ENCODE measurements at places on chromosomes 7 and 10.

GRCh38 chr7:159083001-159083697 is 61.5 kb downstream of the VIPR2 start:
- DNase-seq, result no peak

DNA sequence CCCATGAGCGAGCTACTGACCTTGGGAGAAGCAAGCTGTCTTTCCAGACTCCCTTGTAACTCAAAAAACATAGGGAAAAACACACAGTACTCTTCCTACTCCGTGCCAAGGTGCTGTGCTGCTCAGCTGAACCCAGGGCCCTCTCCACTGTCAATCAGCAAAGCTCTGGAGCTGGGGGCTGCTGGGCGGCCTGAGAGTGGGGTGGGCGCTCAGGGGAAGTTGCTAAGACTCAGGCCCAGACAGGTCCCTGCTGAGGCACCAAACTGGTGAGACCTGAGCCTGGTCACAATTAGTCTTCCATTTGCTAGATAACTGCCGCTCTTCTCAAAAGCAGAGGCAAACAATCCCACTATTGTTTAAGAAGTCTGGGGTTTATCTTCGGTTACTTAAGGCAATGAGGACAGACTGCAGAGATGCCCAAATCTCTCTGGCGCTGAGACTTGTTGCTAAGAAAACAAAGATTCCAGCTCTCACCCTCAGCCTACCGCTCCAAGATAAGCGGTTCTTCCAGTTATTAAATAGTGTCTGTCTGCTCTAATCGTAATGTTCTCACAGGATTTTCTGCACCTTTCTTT is 22.0 kb downstream of the STEAP1B start:
- DNase-seq, result no peak

GRCh38 chr10:71797533-71798307 is 24.4 kb upstream of the VSIR start:
- DNase-seq, result no peak

- DNase-seq, result no peak
These were observed 123.3 kb downstream of the WDFY4 start for GRCh38 chr10:48807791-48808470.

GRCh38 chr10:107444443-107444842 is 279.9 kb upstream of the SORCS1 start:
- DNase-seq, result no peak

- peak; percentile 49 for DNase-seq
These were observed 16.0 kb upstream of the SLC29A3 start for GRCh38 chr10:71302874-71303568.

DNA sequence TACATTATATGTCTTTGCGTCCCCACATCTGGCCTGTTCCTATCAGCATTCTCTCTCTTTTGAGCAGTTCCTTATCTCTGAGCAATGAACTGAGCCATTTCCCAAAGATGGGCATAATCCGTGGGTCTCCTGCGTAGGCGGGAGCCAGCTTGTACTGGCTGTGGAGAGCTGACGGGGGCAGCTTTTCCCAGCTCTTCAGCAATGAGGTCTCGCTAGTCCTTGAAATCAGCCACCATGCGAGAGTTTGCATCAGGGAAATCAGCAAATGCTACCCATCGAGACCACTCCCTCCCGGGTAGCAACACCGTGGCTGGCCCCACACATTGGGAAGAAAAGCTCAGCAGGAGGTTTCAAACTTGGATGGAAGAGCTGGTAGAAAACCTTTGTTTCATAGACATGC is 51.9 kb upstream of the FAM180A start:
- DNase-seq, result no peak

- peak; percentile 50 for DNase-seq
These were observed 32.3 kb downstream of the SLC39A12 start for GRCh38 chr10:17984056-17984455.

- no peak for DNase-seq
These were observed 42.3 kb upstream of the CDHR3 start for GRCh38 chr7:105920766-105921165.

- no peak for DNase-seq
These were observed 43.7 kb upstream of the FAM180A start for GRCh38 chr7:135792363-135792668.

- no peak for DNase-seq
These were observed 546.4 kb downstream of the TNS3 start for GRCh38 chr7:47035522-47035921.

- no peak for DNase-seq
These were observed 168.3 kb downstream of the HERPUD2 start for GRCh38 chr7:35526645-35527044.

DNA sequence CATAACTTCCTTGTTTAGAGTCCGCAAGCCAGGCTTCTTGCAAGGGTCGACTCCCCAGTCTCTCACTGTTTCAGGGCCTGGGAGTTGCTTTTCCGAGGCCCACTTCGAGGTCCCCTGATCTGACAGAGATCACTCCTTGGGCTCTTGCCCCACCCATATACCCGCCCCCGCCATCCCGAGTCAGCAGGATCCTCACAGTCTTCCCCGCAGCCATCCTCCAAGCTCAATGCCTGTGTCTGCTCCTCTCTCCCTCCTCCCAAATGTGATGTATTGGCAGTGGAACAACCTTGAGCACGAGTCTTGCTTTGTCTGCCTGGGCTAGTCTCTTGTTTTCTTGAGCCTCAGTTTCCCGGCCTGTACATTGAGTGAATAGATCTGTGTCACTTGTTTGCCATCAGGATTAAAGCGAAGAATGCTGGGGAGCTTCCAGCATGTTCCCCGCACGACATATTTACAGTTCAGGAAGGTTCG is 2.4 kb upstream of the HMX2 start:
- DNase-seq, result no peak
